BJ (cell line): ENCODE measurements at places on chromosomes 5 and 9.

- peak; percentile 52 for DNase-seq
Measured at GRCh38 chr5:149228618-149229297, 42.9 kb upstream of the AFAP1L1 start.

GRCh38 chr5:154518438-154518867 is 40.4 kb upstream of the HAND1 start:
- DNase-seq = no peak

GRCh38 chr9:74293479-74293878 is 203.7 kb upstream of the RORB start:
- no peak for DNase-seq

- no peak for DNase-seq
Measured at GRCh38 chr9:136122425-136123383, 4.0 kb upstream of the TMEM250 start.
